ENCODE measurements at places on chromosomes 2 and 18.

DNA sequence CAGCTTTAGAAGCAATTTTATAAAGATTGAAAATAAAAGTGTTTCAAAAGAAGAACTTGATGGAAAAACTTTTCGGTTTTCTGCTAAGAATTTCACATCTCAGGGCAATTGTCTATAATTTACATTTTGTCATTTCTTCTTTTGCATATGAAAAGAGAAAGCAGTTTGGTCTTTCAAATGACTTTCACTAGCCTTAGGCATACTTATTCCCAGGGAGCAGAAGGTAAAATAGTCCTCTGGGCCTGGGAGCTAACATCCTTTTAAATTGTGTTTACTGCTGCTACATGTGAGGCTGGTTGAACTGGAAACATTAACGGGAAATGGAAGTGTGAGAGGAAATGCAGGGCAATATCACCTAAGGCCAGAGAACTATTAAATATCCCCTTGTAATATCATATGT is 37.1 kb downstream of the MYO3B start:
- no peak for DNase-seq

DNA sequence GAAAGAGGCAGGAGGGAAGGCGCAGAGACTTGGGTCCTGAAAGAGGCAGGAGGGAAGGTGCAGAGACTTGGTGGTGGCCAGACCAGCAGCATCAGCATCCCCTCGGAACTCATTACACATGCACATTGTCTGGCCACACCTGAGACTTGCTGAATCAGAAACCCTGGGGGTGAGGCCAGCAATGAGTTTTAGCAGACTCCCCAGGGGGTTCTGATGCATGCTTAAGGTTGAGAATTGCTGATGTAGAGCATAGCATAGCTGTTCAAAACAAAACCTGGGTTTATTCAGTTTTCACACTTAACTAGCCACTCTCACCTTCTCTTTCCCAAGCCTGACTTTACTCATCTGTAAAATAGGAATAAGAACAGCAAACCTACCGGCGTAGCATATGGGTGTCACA is 122.9 kb downstream of the MRO start:
- DNase-seq, result no peak

DNA sequence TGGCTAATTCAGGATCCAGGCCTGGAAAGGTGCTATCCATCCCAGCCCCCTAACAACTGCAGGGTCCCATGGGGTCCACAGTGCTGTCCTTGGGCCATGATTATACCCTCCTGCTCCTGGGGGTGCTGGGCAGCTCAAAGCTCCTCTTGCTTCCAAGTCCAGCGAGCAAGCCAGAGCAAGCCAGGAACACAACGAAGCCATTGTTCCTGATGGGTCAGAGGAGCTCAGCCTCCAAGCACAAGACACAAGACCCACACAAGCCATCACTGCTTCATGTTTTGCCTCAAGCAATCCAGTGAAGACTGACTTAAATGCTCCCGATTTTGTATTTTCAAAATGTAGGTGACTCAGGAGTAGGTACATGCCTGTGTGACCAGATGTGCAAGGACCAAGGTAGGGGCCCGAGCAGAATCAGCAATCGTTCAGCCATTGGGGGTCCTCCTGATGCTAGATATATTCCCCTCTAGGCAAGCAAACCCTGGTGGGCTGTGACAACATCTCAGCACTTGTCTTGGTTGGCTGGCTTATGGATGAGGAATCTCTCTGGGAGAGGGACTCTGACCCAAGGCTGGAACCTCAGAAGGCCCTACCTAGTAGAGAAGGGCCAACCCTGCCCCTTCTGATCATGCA is 90.8 kb downstream of the EPAS1 start:
- no peak for DNase-seq

GRCh38 chr2:24438106-24438505 is 52.9 kb upstream of the NCOA1 start:
- DNase-seq, result no peak

Measured in prostate gland (tissue), 2 donors.